Activated CD4-positive, alpha-beta memory T cell treated with anti-CD3 and anti-CD28 coated beads for 36 hours (primary cell): ENCODE measurements at places on chromosomes 3 and 15. TPM values are rescaled to one million over a fixed set of nuclear protein-coding genes. Genes with fewer than 3 reads are reported as not detected.

DPPA2 gene
- not detected for total RNA-seq

PLA2G4E gene
- total RNA-seq: not detected

SLC12A8 gene
- total RNA-seq: 1.00 TPM

GOLGA6L22 gene
- not detected for total RNA-seq

SCN11A gene
- total RNA-seq: 0.05 TPM

SHISA5 gene
- 88.9 TPM for total RNA-seq

COL6A5 gene
- total RNA-seq: not detected

NR1I2 gene
- 0.39 TPM for total RNA-seq

GNL3 gene
- 167 TPM for total RNA-seq

TLR9 gene
- 0.90 TPM for total RNA-seq

IGSF11 gene
- 0.15 TPM for total RNA-seq

DNA sequence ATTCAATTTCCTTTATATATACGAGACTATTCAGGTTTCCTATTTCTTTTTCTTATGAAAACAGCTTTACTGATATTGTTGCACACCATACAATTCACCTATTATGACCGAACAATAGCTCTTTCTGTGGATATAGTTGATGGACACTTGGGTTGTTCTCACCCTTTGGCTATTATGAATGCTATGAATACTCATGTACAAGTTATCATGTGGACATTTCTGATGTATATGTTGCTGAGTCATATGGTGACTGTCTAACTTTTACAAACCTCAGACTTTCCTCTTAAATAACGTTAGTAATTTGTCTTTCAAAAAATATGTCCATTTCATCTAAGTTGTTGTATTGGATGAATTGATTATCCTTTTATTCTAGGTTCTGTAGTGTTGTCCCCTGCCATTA is 15.7 kb upstream of the USF3 start:
- DNase-seq: no peak

DNA sequence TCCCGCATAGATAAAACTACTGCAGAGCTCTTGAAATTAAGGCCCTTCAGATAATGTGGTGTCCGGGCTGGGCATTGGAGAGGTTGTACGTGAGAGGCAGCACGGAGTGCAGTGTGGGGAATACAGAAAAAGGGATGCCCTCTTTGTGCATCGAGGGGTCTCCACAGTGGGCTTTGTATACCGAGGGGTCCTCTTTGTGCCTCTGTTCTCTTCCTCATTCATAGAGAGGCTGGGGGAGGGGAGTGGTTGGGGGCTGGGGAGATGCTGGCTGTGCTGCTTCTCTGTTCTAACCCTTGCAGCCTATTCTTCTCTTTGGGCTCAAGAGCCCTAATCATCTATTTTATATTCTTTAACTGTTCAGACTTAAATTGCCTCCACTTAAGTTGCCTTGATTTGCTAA is 74.3 kb upstream of the NDN start:
- no peak for DNase-seq

DNA sequence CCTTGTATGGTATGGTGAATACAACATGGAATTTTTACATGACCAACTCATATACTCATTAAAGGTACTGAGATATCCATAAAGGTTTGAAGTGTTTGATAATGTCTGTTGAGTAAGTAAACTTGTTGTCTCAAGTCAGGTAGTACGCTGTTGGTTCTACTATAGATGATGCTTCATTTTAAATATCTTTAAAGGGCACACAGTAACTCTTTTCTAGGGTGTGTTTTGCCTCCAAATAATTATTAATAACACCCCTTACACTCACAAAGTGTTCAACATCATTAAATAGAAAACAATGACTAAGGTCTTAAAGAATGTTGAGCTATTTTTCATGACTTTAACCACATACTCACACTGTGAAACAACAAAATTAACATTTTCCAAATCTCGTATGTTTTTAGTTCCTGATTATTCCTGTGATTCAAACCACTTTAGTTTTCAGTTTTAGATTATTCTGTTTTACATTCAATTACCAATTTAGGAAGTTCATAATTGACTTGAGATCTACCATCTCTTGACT is 220.0 kb upstream of the NANOGP8 start:
- DNase-seq: no peak

DNA sequence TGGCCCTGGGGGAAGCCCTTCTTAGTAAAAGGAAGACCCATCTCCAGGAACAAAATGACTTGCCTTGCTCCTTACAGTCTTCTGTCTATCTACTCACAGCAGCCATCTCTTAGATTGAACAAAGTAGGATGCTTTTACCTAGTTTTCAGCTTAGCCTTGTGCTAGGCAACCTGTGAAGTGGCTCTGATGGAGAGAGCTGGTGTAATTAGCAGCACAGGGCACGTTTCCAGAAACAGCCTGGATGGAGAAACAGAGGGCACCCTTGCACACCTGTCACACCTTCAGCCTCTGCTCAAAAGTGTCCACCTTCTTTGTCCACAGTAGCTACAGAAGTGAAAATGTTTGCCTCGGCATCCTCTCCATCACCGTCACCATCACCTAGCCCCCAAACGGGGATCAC is 292.9 kb downstream of the RORA start:
- no peak for DNase-seq

- DNase-seq: peak; percentile 69
Observed at GRCh38 chr15:90006217-90007075, 5.3 kb downstream of the ZNF710 start.

- DNase-seq: no peak
Observed at GRCh38 chr3:50171540-50172301, 16.6 kb downstream of the SEMA3F start.

GRCh38 chr15:99143242-99143641 is 38.4 kb downstream of the SYNM start:
- no peak for DNase-seq

- no peak for DNase-seq
Observed at GRCh38 chr3:109902549-109902948, 565.2 kb upstream of the DPPA4 start.

- no peak for DNase-seq
Observed at GRCh38 chr3:12797124-12797891, 828 bp downstream of the CAND2 start.

DNA sequence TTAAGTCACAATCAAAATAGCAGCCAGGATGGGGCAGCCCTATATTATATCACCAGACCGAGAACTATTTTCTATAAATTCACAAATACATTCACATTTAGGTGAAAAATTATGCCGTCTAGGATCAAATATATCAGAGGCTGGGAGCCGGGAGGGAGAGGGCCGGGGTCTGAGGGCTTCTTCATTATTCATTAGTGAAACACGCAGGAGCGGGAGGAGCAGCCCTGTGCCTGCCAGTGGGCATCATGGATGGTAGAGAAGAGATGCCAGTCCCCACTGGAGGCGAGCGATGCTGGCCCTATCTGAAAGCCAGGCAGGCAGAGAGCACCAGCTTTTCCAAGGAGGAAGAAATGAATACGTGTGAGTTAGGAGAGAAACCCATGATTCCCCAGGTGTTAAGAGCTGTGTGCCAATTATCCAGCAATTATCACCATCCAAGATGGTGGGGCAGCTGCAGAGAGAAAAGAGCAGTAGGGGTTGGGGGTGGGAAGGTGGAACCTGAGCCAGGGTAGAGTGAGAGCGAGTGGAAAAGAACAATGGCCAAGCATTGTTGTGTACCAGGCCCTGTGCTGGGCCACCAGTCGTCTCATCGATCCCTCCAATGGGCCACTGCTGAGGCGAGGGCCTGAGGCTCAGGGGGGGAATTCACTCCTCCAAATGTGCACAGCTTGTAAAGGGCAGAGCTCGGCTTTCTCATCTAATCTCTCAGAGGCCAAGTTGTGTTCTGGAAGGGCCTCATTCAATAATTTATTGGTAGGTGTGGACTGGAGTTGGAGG is 261.3 kb upstream of the TLE3 start:
- no peak for DNase-seq

DNA sequence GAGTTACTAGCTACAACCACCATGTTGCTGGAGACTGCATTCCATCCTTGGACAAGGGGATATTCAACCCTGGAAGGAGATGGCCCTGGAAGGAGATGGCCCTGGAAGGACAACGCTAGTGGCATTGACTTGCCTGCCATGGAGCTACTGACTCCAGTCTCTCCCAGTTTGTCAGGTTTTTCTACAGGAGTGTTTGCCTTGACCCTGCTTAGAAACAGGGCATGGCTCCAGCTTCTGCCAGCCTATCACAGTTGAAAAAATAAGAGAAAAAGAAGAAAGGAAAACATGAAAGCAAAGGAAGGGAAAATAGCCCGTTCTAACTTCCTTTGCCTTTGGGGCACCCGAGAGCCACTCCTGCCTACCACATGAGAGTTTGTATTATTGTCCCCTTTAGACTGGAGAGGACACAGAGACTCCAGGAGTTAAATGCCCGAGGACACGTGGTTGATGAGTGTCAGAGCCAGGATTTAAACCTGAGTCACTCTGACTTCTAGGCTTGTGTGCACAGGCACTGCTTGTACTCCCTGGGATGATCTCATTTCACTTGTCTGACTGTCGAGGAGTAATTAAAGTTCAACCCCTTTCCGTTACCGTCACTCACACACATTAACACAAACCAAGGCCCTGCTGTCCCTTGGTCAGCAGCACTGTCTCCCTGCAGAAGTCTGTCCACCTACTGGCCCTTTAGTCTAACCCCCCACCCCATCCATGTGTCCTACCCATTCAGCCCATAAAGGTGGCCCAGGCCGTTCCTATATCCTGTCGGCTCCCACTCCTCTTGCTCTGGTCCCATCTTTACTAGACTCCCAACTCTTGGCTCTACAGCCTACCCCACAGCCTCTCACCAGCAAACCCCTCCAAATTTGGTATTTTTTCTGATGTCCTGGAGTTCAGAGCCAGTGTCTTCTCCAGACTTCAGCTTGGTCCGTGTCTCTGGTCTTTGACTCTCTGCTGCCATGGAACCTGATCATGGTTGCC is 46.1 kb downstream of the C2CD4A start:
- no peak for DNase-seq

DNA sequence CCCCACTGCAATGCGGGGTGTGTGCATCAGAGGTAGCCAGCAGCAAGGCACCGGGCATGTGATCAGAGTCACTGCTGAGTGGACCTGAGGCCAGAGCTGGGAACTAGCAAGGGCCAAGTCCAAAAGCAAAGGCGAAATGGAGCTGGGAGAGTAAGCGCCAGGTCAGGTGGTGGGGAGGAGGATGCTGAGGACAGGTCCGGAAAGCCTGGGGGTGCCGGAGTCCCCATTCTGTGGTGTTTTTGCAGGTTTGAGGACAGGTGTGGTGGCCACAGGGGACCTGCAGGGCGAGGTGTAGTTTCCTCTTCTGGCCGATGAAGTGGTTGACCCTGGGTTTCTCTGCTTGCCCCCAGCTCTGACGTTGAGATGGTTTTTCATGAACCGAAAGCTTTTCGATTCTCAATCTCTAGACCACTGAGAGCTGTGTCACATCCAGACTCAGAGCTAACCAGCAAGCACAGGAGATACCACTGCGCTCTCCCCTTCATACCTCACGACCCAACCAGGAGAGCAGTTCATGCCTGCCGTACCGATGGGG is 35.0 kb upstream of the HES1 start:
- no peak for DNase-seq

GRCh38 chr3:86845726-86846125 is 145.2 kb downstream of the VGLL3 start:
- DNase-seq: no peak

DNA sequence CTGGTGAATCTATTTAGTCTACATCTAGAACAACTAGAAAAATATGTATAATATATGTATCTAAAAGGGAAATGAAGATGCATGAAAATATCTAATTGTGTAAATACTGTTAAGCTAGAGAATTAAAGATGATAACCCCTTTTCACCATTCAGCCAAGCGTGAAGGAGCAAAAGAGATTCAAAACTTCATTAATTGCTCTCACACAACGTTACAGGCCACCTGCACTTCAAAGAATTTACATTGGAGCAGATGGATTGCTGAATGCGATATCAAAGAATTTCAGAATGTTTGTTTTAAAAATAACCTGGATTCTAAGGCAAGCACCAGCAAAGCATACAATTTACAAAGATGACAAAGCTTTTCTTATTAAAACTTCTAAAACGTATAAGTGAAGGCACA is 243.2 kb downstream of the ROBO2 start:
- no peak for DNase-seq

DNA sequence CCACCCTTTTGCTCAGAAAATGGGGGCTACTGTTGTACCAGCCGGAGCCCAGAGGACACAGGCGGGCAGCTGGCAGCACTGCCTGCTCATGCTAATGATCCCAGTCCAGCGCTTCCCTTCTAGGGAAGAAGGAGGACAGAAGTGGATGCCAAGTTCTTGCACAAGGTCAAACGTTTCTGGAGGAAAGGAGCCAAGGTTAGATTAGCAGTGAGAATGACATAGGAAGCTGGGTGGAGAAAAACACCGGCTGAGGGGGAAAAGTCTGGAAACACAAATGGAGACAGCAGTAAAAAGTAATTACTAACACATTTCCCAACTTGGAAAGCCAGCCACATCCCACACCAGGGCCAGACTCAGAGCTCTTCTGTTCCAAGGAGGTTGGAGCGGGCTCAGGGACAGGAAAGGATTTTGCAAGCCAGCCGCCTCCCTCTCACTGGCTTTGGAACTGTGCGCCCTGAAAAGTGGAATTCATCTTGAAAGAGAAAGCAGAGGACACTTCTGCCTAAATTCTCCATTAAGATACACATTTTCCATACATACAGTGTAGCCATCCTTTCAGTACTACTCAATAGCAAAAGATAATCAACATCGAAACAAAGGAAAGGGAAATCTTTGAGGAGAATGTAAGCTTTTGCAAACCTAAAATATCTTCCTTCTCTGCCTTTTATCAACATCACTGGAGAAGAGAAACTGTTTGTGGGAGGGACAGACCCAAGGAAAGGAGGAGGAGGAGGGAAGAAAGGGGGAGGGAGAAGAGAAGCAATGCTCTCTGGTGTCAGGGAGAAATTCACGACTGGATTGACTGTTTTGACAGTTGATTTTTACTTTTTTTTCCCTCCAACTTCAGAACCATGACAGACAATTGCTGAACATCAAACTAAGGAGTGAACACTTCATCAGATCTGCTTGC is 133.6 kb downstream of the CD47 start:
- DNase-seq: no peak

GRCh38 chr3:130851277-130851676 is 42.6 kb upstream of the ATP2C1 start:
- DNase-seq: no peak

DNA sequence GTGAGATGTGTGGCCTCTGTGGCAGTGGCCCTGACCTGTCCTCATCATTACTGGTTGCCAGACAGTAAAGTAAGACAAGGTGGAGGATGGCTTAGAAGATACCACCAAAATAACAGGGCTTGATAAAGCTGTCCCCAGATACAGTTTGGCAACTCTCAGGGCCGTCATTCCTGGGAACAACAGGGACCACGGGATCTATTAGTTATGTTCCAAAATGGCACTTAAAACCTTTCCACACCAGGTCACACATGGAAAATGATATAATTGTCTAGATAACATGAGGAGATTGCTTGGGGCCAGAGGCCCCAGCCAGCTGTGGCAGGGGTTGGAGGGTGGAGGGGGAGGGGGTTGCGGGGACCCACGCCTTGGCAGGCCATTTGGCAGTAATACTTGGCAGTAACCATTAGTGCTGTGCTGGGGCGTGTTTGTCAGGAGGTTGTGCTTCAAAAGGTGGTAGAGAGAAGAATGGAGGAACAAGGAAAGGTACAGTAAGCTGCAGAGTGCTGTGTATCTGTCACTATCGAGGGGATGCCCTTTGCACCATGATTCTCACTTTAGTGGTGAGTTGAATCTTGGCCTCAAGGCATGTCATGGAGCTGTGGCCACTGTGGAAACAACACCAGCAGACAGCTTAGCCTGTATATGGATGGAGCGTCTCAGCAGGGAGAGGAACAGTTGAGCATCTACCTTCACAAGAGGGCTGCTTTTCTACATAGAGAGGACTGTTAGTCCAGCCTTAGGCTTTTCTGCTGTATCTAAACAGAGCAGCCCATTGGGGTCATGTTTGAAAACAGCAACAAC is 14.0 kb downstream of the PLCL2 start:
- peak; percentile 23 for DNase-seq

- DNase-seq: no peak
Observed at GRCh38 chr3:78049521-78049920, 1009.6 kb downstream of the ROBO2 start.
